ENCODE measurements at places on chromosomes 11 and 22.

GRCh38 chr11:126332221-126332711 is 23.2 kb upstream of the ST3GAL4 start:
- DNase-seq: no peak

DNA sequence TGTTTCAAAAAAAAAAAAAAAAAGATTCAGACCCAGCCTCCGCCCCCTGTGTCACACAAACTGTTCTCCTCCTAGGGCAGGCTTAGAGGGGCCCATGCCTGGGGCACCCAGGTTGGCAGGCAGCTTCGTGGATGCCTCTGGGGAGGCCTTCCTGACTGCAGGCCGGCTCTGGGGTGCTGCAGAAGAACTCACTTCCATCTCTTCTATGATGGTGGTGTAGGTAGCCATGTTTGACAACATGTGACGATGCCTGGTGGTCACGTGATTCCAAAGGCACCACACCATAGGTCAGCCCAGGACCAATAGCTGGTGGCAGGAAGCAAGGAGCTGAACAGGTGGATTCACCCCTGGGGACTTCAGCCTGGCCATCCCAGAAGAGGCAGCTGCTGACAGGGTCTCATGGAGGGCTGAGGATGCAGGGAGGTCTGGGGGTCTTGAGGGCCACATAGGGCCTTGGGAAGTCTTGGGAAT is 24.1 kb upstream of the CELSR1 start:
- DNase-seq: no peak

- no peak for DNase-seq
Measured at GRCh38 chr11:118687906-118688305, 8.5 kb upstream of the TREH start.

DNA sequence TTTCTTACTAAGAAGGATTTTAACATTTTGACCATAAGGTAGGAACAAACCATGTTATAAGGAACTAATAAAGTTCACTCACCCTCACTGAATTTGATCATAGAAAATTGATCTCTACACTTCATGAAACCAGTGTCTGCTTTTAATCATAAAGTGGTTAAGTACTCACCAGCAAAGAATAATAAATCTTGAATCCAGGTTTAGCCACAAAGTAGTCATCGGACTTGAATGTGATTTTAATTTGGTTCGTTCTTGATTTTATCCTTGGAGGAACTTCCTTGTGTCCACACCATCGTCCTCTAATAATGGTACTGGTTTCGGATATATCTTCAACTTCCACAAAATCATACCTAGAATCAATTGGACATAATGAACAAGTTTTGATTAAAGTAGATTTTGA is 40.5 kb upstream of the DDI1 start:
- DNase-seq: no peak

- no peak for DNase-seq
Measured at GRCh38 chr11:93822359-93822758, 28.1 kb downstream of the VSTM5 start.

- DNase-seq: no peak
Measured at GRCh38 chr11:80330264-80330663, 889.4 kb upstream of the TENM4 start.

DNA sequence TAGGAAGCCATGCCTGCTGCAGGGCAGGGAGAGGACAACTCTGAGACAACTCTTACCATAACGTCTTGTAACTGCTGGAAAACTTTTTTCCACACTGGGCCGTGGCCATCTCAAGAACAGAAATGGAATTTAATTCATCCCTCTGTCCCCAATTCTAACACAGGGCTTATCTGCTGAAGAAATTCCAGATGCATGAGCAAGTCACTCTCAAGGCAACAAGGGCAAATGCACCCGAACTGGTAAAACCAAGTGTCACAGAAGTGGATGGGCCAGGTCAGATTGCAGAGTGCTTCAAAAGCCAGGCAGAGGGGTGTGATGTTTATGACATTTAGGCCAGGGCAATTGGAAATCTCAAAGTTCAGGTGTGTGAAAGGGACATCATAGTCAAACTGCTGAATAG is 7.4 kb downstream of the SMPD1 start:
- no peak for DNase-seq

DNA sequence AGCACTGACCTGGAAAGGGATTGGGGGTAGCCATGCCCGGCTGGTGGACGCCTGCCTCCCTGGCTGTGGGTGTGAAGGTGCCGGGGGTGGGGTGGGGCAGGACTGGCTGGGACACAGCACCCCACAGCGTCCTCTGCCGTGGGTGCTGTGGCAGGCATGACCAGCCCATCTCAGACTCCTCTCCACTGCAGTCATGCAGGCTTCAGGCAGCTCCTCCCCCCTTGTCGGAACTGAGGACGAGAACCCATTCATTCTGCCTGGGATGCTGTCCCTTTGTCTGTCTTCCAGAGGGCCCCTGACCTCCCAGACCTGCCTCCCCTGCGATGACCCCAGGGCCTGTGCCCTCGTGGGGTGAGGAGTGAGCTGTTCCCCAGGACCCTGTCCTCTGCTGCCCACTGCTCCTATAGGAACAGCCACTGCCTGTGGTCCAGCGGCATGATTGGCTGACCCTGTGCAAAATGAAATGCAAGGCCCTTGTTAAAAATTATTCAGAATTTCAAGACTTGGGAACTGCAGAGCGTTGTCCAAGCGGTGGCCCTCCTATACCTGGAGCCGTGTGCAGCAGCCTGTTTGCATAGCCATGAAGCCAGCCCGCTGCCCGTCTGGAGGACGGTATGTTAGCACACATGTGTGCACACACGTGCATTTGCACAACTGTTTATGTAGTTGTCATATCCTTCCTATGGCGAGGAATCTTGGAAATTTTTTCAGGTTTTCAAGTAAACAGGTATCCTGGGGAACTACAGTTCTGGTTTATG is 1122.3 kb downstream of the BRD1 start:
- DNase-seq: no peak

DNA sequence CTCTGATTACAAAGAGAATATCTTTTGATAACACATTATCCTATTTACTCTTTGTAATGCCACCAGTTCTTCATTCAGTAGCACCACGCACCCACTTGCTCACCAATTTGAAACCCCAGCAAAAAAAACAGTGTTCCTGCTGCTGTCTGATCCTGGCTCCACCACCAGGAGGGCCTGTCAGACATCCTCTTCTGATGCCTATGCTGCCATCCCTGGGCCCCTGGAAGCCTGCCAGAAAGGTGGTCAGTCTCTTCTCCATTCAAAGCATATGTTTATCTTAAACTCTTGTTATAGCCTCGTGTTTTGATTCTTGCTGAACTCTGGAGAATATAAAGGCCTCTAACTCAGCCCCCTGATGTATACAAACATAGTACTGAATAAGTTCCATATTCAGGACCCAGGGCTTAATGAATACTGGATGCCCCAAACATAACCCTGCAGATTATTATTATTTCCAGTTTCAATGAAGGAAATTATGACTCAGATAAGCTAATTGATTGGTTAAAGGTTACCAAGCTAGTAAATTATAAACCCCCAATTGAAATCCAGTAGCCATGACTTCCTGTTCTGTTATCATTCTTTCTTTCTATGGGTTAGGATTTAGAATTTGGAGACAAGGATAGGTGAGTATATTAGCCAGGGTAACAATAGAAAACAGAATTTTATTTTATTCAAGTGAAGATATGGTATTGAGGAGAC is 116.7 kb downstream of the NTM start:
- DNase-seq: no peak

GRCh38 chr11:118533769-118534729 is 3.1 kb downstream of the TMEM25 start:
- no peak for DNase-seq

DNA sequence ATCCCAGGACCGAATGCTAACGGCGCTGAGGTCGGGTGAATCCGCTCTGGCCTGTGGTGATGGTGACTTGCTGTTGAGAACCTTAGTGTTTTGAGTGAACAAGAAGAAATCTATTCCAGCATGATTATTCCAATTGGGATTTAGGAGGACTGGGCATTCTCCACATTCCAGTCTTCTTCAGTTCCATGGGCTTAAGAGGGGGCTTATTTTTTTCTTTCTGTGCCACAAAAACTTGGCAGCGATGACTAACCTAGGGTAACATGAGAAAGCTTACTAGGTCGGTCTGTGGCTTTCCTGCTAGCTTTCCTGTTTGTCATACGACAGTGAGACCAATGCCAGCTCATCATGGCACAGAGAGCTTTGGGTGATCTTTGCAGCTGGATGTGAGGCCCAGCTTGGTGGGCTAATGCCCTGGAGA is 62.9 kb upstream of the ATXN10 start:
- DNase-seq: no peak

DNA sequence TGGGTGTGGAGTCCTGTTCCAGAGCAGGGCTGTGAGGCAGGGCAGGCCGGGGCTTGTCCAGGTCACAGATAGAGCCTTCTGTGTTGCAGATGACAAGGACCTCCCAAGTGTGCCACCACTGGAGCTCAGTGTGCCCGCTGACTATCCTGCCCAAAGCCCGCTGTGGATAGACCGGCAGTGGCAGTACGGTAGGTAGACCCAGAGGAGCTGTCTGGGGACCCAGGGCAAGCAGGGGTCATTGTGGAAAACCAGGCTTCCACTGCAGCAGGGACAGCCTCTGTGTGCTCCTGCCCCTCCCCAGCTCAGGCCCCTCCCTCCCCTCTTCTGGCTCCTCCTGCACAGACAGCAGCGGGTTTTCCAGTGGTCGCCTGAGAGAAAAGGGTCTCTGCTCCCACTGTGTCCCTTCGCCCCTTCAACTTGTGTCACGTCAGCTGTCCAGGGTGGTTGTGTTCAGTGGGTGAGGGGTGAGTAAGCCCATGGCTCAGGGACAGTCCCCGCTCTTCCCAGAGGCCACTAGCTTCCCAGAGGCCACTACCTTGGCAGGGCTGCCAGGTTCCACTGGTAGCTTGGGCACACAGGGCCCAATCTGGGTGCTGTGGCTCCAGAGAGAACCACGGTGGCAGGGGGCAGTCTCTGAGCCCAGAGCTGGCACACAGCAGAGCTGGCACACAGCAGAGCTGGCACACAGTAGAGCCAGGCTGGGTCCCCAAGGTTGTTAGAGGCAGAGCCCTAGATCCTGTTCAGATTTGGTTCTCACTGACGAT is 78.4 kb downstream of the MED15 start:
- no peak for DNase-seq

GRCh38 chr11:68509066-68509465 is 48.5 kb downstream of the PPP6R3 start:
- no peak for DNase-seq

DNA sequence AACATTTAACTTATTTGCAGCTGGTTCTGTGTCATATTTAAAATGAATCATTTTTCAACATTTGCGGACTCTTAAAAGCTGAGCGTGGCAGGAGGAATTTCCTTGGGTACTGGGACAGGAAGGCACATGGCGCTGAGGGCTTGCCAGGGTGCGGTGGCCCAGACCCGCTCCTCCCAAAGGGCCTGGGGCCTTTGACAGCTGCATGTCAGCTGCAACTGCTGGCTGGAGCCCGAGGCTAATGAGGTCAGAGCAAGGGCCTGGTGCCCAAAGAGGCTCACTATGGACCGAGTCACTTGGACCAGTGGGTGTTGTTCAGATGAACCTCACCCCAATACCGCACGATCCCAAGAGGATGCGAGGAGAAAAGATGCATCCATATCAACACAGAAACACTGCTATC is 326.9 kb downstream of the CTTN start:
- DNase-seq: no peak

GRCh38 chr11:32266601-32267000 is 168.7 kb downstream of the WT1 start:
- no peak for DNase-seq

- no peak for DNase-seq
Measured at GRCh38 chr22:24161909-24162308, 19.4 kb upstream of the SUSD2 start.

DNA sequence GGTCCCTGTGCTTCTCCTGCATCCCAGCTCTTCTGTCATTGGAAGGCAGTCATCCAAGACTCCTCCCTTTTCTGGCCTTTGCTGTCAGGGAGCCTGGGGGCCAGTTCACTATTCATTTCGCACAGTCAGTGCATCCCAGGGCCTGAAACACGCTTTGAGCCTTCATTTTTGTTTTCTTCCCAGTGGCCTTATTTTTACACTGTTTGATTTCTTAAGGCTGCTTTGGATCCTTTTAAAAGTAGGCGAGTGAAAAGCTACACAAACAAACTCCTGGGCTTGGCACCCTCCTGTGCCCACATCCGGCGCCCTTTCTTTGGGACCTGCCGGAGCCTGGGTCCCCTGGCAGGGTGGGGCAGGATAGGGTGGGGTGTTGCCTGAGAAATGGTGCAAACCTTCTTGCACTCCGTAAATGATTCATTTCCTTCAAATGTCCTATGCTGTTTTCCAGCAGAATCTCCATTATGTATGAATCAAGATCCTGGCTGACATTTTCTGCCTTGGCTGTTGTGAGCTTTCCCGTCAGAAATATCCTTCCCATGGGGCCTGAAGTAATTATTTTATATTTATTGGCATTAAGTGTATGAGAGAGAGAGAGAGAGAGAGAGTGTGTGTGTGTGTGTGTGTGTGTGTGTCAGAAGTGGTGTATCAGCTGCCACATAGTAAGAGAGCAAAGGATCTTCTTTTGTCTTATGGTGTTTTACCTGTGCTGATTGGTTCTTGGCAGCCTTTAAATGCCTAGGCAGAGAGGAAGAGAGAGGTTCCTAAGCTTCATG is 45.6 kb downstream of the BCR start:
- no peak for DNase-seq

DNA sequence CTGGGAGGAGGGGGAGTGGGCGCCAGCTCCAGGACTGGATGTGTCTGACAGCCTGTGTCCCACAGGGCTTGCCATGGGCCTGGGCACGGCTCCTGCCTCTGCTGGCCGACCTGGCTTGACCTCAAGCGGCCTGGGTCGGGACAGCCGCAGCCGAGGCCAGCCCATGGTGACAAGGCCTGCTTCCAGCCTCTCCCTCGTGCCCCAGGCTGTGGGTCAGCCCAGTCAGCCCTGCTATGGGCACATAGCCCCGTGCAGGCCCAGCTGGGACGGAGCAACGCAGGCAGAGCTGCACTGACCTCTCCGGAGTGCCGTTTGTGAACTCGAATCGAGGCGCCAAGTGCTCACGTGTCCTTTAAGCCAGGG is 17.9 kb downstream of the OSBPL5 start:
- no peak for DNase-seq

GRCh38 chr11:118200901-118201680 is 23.7 kb downstream of the JAML start:
- no peak for DNase-seq

DNA sequence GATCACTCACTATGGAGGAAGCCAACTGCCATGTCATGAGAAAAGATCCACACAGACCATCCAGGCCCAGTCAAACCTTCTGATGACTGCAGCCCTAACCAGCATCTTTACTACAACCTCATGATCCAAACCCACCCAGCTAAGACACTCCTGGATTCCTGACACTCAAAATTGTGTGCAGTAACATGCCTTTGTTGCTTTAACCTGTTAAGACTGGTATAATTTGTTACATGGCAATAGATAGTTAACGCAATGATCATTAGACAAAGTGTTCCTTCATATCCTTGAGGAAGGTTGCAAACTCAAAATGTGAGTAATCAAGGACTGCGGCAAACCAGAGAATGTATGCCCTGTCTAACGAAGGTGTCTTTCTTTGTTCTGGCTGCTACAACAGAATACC is 47.1 kb upstream of the CSNK2A3 start:
- no peak for DNase-seq

GRCh38 chr11:92826136-92826535 is 143.3 kb upstream of the MTNR1B start:
- DNase-seq: peak; percentile 13

DNA sequence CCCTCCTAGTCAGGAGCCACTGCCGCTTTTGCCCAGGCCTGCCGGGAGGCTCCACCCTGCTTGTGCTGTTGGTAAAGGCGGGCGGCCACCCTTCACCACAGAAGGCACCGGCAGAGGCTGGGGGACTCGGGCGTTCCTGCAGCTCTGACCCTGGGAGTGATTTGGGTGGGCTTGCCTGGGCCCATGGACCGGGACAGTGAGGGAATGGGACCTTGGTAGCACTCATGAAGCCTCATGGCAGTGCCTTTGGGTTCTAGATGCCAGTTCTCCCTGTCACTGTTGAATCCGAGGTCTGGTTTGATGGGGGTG is 4.4 kb downstream of the TPCN2 start:
- no peak for DNase-seq

All from NCI-H1105 treated with DMSO at 0.1 percent for 48 hours (cell line).